ENCODE measurements at places on chromosomes 11 and 22. TPM values are rescaled to one million over a fixed set of nuclear protein-coding genes. Genes with fewer than 3 reads are reported as not detected.
A peak's percentile ranks its signal among the peaks of the same experiment; 100 is the strongest.

Gene ART5
- polyA plus RNA-seq, result not detected

Gene TCIRG1
- polyA plus RNA-seq, result 28.6 TPM

Gene HBB
- not detected for polyA plus RNA-seq

Gene ME3
- polyA plus RNA-seq, result 1.4 TPM

Gene NUDT22
- 37.2 TPM for polyA plus RNA-seq

Gene FJX1
- polyA plus RNA-seq, result 20.4 TPM

Gene AIFM3
- polyA plus RNA-seq, result 0.24 TPM

Gene MUC5AC
- under 0.01 TPM for polyA plus RNA-seq

Gene CST6
- 8.3 TPM for polyA plus RNA-seq

Gene PNPLA3
- 9.2 TPM for polyA plus RNA-seq

Gene TBRG1
- 20.5 TPM for polyA plus RNA-seq

Gene PLAAT4
- polyA plus RNA-seq, result 3.5 TPM

Gene MMP13
- polyA plus RNA-seq, result 0.06 TPM

Gene CALCA
- not detected for polyA plus RNA-seq

DNA sequence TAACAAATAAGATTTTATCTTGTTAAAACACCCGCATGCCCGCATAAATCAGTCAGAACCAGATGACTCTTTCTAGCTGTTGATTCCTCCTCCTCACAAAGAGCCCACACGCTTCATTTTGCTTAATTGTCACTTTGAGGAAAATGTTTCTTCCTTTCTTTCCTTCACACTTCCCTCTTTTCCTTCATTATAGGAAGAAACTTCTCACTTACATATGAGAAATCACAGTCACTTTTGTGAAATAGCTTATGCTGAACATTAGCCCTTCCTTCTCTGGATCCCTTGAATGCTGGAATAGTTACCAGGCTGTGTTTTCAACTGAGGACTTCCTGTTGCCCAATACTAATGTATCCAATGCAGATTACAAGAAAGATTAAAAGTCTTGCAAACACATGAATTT is 5.8 kb downstream of the MS4A6E start:
- no peak for DNase-seq

- DNase-seq, result no peak
Observed at GRCh38 chr22:45023431-45023830, 13.6 kb upstream of the PHF21B start.

DNA sequence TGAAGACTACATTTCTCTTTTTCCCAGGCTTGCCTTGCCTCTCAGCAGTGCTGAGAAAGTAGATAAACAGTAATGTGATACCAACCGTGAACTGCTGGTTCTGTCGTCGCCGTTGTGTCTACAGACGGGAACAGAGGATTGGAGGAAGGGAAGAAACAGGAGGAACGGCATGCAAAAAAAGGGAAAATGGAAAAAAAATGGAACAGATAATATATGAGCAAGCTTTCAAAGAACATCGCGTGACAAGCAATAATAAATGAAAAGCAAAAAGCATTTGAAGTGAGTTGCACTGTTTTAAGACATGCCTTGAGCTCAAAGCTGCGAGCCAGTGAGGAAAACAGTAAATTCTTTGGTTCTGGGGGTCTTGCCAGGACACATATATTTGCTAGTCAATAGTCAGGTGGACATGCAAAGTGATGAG is 305.9 kb downstream of the CADM1 start:
- no peak for DNase-seq

GRCh38 chr11:133677387-133677786 is 145.1 kb upstream of the OPCML start:
- no peak for DNase-seq

GRCh38 chr11:697811-698311 is 2.2 kb downstream of the TMEM80 start:
- peak; percentile 71 for DNase-seq

DNA sequence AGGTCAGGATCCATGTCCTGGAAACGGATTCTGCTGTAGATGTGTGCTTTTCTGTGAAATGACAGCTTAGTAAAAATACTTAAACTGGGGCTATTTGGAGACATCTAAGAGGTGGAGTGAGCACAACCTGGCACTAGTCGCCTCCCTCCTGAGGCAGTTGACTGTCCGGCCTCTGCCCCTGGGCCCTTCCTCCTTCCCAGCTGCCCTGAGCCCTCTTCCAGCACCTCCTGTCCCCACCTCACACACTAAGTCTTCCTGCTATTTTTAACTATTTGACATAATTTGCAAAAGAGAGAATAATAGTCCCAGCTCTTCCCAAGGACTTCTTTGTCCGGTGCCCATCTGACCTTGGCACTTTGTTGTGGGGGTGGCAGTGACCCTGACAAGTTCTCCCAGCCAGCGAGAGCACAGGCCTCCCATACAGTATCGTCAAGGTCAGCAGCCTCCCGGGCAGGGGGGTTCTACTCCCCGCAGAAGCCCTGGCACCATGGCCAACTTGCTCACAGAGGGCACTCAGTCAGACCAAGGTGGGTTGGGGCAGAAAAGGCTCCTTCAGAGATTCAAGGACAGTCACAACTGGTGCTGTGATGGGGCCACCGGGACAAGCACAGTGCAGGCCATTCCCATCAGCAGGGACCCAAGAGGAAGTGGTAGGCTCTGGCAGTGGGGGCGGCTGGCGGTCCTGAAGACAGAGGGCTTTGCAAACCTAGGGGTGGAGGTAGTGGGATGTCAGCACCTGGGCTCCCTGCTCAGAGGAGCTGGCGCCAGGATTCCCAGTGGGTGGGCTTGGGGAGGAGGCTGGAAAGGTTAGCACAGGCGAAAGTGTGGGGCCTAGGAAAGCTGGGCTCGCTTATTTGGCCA is 5.5 kb upstream of the NEAT1 start:
- no peak for DNase-seq

DNA sequence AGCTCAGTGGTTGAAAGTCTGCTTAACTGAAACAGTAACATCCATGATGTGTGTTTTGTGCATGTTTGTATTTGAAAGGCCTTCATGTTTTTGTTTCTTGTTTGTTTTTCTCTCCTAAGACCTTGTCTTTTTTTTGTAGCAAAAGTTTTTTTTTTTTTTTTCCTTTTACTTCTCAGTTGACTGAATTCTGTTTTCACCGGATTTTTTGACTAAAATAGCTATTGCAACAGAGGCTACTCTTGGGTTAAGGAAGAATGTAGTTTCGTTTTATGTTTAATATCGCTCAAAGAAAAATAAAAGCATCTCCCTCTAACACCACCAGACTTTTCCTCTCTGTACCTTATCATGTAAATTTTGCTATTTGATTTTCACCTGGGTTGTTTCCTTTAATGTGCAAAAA is 15.1 kb downstream of the APOL6 start:
- DNase-seq, result no peak

- peak; percentile 40 for DNase-seq
Observed at GRCh38 chr11:3907590-3907989, 52.1 kb downstream of the STIM1 start.

- no peak for DNase-seq
Observed at GRCh38 chr22:49738566-49738965, 89.1 kb downstream of the BRD1 start.

- DNase-seq, result peak; percentile 68
Observed at GRCh38 chr11:100687054-100687629, at the start of gene ARHGAP42. Gene ARHGAP42 (plus strand): TSS chr11:100687288. CDS start chr11:100687679, 391 bp downstream.

- DNase-seq, result no peak
Observed at GRCh38 chr11:112096194-112096593, 9.5 kb downstream of the SDHD start.

GRCh38 chr11:25453471-25453870 is 878.5 kb upstream of the ANO3 start:
- DNase-seq, result no peak

- DNase-seq, result no peak
Observed at GRCh38 chr11:61139387-61139786, 21.8 kb downstream of the VPS37C start.

- no peak for DNase-seq
Observed at GRCh38 chr22:22693531-22693884, 49.1 kb downstream of the GGTLC2 start.

GRCh38 chr11:47605921-47606320 is 11.7 kb upstream of the C1QTNF4 start:
- DNase-seq, result no peak

GRCh38 chr11:1167751-1168231 is 10.0 kb downstream of the MUC5AC start:
- no peak for DNase-seq

GRCh38 chr11:77698896-77699295 is 61.3 kb upstream of the CLNS1A start:
- no peak for DNase-seq

DNA sequence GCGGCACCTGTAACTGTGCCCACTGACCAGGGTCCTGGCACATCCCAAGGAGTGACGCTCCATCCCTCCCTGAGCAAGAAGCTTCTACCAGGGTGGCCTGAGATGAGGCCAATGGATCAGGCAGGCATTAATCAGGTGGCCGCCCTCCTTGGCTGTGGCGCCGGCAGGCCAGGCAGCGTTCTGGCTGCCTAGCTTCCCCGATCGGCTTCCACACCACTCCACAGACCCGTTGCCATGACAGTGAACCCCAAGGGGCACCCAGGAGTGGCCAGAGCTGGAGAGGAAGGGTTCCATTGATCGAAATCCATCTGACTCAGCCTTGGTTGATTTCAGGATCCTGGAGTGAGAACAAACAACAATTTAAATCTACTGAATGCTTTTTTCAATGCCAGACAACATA is 20.5 kb downstream of the LRRC55 start:
- DNase-seq, result no peak

GRCh38 chr11:75792127-75792731 is 22.8 kb upstream of the UVRAG start:
- no peak for DNase-seq

GRCh38 chr11:91997226-91997625 is 227.4 kb upstream of the FAT3 start:
- no peak for DNase-seq

GRCh38 chr11:27553186-27553585 is 46.6 kb upstream of the LIN7C start:
- DNase-seq, result peak; percentile 22

- DNase-seq, result peak; percentile 18
Observed at GRCh38 chr11:102172127-102172848, 62.0 kb downstream of the YAP1 start.

GRCh38 chr22:50612528-50613221 is 12.1 kb downstream of the MAPK8IP2 start:
- no peak for DNase-seq

DNA sequence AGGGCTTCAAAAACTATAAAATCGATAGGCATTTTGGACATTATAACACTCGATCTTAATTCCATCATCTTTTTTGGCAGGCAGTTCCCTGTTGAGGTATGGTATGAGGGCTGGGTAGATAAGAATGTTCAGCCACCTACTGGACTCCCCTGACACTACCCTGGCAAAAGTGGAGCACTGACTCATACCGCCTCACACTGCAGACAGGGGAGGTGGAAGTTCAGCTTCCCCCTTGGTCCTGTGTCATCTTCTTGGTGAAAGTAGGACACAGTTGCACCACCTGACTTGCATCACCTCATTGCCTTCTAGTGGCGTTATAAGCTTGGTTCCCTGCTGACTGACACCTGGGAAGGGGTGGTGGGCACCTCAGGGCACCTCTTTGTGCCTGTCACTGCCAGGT is 30.4 kb downstream of the PAAF1 start:
- peak; percentile 67 for DNase-seq

DNA sequence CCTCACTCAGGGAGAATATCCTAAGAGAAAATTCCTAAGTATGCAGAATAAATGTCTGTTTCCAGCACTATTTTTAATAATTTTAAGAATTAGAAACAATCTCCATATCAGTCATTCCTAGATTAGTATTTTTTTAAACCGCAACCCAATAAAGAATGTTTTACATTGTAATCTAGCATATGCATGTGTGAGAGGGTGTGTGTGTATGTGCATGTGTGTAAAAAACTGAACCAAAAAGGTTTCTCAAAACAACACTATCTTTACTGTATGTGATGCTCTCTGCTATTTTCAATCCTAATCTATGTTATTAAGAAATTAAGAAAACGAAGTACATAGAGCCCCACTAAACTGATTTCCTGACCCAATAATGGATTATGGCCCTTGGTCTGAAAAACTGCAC is 90.6 kb upstream of the AKIP1 start:
- no peak for DNase-seq

All from mammary epithelial cell (primary cell).